AG08395 (cell line): ENCODE measurements at places on chromosomes 13 and 19.

DNA sequence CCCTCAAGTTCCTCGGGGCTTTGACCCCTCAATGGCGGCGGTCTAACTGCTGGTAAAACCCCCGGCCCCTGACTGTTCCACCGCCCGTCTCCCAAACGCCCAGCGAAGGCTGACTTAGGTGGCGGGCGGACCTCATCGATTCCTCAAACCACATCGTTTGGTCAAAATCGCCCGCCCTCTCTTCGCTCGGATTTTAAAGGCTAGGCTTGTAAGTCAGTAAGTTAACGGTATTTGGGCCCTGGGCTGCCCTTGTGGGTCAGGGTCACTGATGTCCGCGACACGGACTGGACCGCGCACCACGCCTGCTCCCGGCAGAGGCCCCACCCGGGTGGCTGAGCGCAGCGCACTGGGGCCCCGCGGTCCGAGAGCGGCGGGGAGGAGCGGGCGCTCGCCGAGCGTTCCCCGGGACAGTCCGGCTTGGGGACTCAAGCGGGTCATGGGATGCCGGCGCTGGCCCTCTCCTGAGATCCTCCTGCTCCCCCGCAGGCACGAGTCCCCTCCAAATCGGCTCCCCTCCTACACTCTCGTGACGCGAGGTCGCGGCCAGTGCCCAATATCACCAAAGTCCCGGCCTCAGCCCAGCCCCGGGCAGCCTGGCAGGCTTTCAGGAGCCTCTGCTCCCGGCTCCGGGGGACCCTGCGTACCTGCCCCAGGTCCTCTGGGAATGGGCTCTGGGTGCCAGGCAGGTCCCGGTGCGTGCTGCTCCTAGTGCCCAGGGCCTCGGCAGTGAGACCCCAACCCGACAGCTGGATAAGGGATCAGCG is 1.0 kb downstream of the FLT1 start:
- peak; percentile 14 for DNase-seq

DNA sequence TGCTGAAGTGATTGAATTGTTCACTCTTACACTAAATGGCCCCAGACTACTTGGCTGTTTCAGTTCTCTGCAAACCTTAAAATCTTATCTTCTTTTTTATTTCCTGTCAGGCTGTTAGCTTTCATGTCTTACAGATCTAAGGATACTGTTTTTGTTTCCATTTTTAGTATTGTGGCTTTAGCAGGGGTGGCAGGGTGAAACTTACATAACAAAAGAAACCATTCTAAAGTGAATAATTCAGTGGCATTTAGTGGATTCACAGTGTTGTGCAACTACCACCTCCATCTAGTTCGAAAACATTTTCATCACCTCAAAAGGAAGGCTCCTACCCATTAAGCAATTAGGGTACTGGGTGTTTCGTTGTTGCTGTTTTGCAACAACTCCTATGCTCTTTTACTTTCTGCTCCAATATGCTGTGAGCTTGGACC is 19.8 kb downstream of the TMEM272 start:
- no peak for DNase-seq

- DNase-seq: no peak
Measured at GRCh38 chr13:95921485-95921884, 131.7 kb downstream of the UGGT2 start.

DNA sequence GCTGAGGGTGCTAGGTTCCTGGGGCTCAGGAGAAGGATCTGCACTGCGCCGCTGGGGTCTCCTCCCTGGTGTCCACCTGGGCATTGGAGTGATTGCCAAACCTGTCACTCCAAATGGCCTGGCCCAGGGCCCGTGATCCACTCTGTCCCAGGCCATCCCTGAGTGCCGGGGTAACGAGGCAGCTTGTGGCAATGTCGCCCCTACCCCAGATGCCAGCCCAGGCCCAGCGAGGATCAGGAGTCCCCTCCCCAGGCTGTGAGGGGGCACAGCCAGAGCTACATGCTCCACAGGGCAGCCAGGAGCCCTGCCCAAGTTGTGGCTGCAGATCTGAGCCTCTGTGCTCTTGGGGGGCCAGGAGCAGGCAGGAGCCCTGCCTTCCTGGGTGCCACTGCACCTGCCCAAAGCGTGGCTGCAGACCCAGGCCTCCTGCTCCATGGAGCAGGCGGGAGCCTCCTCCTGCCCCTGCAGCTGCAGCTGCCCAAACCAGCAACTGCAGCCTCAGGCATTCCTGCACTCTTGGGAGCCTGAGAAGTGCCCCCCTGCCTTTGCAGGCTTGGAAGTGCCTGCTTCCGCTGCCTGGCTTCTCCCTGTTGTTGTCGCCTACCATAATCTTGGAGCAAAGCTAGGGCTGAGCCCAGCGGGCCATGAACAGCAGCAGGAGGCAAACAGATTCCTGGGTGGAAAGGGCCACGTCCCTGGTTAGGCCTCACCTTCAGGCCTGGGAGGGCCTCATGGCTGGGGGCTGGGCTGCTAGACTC is 4.6 kb downstream of the IGFL4 start:
- no peak for DNase-seq

DNA sequence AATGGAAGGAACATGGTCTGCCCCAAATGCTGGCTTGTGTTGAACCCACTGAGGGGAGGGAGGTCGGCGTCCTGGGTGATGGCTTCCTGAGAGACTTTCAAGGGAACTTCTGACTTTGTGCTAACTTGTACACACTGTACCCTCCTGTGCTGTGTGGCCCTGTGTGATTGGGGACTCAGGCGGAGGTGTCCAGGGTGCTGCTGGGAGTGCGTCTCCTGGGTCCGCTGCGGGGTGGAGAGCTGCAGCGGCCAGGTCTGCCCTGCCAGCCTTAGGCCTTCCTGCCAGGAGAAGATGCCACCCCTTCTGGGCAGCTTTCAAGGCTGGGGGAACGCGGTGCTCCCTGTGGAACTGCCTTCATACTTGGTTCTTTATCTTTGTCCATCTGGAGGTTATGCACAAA is 170.1 kb downstream of the URI1 start:
- no peak for DNase-seq

GRCh38 chr19:41595258-41595889 is 19.4 kb downstream of the CEACAM21 start:
- DNase-seq: peak; percentile 71

DNA sequence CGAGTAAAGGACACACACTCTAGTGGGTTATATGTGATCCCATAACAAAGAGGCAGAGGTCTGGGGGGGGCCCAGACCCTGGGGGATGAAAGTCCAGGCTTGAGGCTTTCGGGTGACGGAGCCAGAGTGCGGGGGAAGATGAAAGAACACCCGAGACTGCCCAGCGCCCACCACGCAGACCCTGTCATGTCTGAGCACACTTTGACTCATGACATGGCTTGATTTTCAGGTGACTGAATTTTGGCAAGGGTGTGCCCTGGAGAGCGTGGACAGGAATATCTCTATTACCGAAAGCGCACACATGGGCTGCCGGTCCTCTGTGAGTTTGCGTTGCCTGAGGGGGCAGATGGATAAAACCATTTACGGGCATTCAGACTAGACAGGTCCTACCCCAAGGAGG is 192.0 kb upstream of the SOX1 start:
- DNase-seq: no peak

DNA sequence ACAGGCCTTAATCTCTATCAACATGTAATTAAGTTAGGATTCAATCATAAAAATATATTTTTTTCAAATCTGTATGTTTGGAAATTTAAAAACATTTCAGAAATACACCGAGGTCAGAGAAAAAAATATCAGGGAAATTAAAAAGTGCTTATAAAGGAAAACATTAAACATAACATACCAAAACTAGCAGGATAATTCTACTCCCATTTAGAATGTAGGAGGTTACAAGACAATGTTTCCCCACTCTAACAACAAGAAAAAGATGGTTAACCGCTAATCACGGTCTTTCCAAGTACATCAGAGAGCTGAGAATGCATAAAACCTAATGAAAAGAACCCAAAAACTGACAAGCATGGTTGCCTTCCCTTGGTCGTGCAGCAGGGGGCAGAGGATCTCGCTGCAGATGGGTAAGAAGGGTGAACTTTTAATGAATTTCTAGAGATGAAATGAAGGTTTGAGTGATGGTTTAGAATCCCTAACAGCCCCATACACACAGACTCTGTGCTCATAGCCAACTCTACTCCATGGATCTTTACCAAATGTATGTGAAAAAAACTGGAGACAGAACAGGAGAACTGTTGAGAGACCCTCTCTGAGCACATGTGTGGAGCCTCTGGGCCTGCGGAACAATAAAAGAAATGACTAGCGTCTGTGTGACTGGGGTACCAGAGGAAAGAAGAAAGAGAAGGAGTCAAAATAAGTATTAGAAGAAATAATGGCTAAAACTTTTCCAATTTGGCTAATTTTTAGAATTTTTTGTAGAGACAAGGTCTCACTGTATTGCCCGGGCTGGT is 51.3 kb upstream of the LSM14A start:
- DNase-seq: peak; percentile 70

DNA sequence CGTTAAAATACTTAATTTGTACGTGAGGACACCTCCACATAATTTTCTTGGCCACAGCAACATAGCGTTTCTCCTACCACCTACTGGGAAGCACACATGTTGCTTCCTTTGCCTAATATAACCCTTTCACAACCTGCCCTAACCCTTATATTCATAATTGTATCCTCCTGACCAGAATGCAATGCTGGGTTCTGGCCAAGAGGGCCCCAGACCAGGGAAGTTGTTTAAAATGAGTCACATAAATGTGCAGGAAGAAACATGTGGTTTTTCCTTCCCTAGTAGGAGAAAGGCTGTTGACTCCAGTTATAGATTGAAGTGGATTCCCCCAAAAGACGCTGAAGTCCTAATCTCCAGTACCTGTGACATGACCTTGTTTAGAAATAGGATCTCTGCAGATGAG is 187.3 kb downstream of the NUFIP1 start:
- peak; percentile 83 for DNase-seq

DNA sequence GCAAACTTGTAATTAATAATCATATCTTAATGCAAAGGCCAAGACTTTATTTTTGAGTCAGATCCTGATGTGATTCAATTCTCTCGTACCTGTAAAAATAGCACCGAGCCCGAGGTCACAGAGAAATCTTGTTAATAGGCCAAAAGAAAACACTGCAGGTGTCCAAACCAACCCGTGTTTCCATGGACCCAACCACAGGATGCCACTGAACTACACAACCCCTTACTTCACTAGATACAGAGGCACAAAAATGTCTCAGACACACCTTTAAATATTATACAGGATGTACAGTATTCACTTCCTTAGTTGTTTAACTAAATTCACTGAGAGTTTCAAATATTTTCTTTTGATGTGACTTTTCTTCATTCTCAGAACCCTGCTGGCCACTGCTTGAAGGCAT is 530.9 kb downstream of the MYO16 start:
- no peak for DNase-seq

DNA sequence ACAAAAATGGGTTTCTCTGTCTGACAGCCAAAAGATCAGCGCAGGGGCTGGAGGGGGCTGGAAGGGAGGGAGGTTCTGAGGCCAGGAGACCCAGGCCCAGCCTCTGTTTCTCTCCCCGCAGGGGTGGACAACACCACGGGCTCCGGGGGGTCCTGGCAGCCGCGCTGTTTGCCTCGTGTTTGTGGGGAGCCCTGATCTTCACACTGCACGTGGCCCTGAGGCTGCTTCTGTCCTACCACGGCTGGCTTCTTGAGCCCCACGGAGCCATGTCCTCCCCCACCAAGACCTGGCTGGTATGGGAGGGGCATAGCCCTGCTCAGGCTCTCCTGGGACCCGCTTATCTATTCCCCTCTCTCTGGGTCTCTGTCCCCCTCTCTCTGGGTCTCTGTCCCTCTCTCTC is 9.6 kb downstream of the CPT1C start:
- DNase-seq: no peak

GRCh38 chr13:71863254-71863865 is 3.6 kb downstream of the DACH1 start:
- no peak for DNase-seq

GRCh38 chr13:23744315-23744714 is 144.9 kb downstream of the MIPEP start:
- no peak for DNase-seq

DNA sequence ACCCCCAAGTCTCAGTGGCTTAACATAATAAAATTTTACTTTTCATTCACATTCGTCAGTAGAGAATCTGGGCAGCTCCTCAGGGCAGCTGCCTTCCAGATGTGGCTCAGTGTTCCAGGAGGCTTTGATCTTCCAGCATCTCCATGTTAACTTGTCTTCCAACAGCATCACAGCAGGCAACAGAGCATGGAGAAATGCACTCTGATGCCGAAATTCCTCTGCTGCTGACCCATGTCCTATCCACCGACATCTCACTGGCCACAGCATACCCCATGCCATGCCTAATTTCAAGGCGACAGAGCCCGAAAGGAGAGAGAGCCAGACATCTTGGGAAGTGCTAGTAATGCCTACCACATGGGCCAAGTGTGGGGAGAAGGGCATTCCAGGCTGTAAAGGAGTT is 64.9 kb upstream of the MEDAG start:
- peak; percentile 43 for DNase-seq

DNA sequence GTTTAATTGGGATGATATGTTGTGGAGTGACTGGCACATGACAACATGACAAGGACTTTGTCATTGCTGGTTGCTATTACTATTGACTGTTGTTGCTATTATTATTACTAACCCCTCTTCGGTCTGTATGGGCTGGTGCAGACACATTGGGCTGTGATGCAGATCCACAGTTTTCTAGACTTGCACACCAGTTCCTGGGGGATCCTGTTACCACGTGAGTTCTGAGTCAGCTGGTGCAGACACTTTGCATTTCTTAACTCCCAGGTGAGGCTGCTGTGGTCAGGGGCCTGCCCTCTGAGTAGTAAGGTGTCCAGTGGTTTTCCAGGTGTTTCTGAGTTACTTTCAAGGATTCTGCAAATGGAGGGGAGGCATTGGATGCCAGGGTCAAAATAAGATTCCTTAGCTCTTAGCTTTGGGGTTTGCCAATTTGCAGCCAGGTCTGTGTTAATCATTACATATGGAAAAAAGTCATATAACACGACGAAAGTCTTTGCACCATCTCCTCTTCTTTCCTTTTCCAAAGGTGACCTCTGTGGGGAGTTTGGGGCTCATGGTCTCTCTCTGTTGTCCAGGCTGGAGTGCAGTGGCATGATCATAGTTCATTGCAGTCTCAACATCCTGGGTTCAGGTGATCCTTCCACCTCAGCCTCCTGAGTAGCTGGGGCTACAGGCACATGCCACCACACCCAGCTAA is 19.3 kb downstream of the BICRA start:
- no peak for DNase-seq

- DNase-seq: no peak
Measured at GRCh38 chr19:45071969-45072790, 4.1 kb downstream of the ZNF296 start.

DNA sequence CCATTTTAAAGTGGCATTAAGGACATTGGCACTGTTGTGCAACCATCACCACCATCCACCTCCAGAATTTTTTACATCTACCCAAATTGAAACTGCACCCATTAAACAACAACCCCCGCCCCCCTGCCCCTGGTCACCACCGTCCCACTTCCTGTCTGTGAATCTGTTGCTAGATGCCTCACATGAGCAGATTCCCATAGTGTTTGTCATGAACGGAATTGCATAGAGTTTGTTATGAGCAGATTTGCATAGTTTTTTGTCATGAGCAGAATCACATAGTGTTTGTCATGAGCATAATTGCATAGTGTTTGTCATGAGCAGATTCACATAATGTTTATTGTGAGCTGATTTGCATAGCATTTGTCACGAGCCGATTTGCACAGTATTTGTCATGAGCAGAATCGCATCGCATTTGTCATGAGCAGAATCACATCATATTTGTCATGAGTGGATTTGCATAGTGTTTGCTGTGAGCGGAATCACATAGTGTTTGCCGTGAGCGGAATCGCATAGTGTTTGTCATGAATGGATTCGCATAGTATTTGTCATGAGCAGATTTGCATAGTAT is 54.0 kb upstream of the GTF3A start:
- DNase-seq: no peak

GRCh38 chr13:41295973-41296372 is 15.1 kb upstream of the NAA16 start:
- no peak for DNase-seq
